Activated effector memory CD4-positive, alpha-beta T cell treated with Interleukin-2 at 50 U/mL for 16 hours (primary cell): ENCODE measurements at places on chromosomes 4 and X.

GRCh38 chr4:40606239-40606767, 23.4 kb downstream of the RBM47 start:
- DNase-seq, result no peak

- DNase-seq, result no peak
These were observed 24.0 kb downstream of the STEEP1 start for GRCh38 chrX:119541188-119541587.

- DNase-seq, result no peak
These were observed 109.8 kb upstream of the ATP6AP2 start for GRCh38 chrX:40470830-40471429.

- DNase-seq, result no peak
These were observed 357.6 kb upstream of the CPEB2 start for GRCh38 chr4:14644580-14645282.

GRCh38 chr4:156815717-156816359, 155.8 kb downstream of the PDGFC start:
- DNase-seq, result no peak

- DNase-seq, result no peak
These were observed 62.3 kb upstream of the DKK2 start for GRCh38 chr4:107098401-107098800.

- DNase-seq, result no peak
These were observed 21.8 kb downstream of the TXLNG start for GRCh38 chrX:16807976-16808542.

- no peak for DNase-seq
These were observed 53.6 kb downstream of the LIN54 start for GRCh38 chr4:82957045-82957444.

DNA sequence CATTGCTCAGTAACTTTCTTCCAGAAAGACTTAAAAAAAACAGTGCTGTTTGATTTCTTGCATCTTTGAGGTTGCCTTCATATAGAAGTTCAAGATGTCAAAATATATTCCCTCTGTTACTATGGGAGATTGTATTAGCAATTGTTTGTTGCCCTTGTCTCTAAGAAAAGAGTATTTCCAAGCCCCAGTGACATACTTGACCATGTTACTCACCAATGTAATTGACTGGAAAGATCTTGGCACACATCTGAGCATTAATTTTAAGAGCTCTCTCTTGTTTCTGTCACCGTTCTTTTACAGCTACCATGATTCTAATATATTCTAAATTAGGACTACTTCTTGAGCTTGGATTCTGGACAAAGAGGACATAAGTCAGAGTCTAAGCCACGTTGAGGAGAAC, 902.7 kb upstream of the EPHA5 start:
- DNase-seq, result no peak

- no peak for DNase-seq
These were observed 111.5 kb downstream of the KLF8 start for GRCh38 chrX:56343664-56344063.

DNA sequence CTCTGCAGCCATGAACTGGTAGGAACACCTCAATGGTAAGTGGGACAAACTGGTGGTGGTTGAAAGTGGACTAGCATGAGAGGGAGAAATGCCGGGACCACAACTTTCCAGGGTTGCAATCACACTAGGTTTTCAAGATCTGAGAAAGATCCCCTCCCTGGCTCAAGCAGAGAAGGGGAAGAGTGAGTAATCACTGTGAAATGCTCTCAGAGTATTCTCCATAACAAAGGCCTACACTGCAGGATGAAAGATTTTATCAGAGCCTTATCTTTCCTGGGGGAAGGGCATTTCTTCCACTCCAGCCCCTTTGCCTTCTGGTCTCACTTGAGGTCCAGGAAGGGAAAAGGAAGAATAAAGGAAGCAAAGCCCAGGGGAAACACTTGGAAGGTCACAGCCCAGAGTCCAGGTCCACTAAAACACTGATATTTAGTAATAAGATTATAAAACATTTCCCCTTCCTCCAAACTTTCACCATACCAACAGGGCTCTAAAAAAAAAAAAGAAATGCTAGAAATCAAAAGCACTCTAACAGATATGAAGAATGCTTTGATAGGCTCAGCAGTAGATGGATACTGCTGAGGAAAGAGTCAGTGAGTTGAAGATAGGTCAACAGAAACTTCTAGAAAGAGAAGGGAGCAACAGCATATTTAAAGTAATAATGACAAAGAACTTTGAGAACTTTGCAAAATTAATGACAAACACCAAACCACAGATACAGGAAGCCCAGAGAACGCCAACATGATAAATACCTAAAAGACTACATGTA, 95.9 kb downstream of the WDFY3 start:
- DNase-seq, result no peak

- no peak for DNase-seq
These were observed 155.5 kb upstream of the PSAPL1 start for GRCh38 chr4:7590189-7590588.

GRCh38 chr4:95599777-95600400, 51.1 kb upstream of the UNC5C start:
- DNase-seq, result no peak

DNA sequence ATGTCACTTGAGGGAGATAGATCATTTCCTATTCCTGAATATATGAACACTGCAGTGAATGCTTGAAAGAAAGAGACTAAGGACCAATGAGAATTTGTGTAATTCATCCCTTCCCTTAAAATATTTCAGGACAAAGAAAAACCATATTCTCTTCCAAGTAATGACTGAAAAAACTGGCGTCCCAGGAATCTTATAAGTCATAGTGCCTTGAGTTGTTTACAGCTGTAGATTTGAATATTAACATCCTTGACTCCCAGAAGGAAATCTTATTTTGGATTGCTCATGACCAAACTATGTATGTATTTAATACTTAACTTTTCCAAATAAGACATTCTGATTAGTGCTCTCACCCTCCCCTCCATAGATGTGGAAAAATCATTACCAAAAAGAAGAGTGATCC, 55.5 kb downstream of the CLDN22 start:
- DNase-seq, result no peak

- DNase-seq, result no peak
These were observed 66.4 kb downstream of the TMEM154 start for GRCh38 chr4:152613351-152613750.

- peak; percentile 18 for DNase-seq
These were observed 140.2 kb upstream of the KLF3 start for GRCh38 chr4:38523524-38524448.

GRCh38 chr4:4868040-4868757, 8.7 kb downstream of the MSX1 start:
- no peak for DNase-seq

- no peak for DNase-seq
These were observed 5.1 kb downstream of the RHOH start for GRCh38 chr4:40201898-40202297.

DNA sequence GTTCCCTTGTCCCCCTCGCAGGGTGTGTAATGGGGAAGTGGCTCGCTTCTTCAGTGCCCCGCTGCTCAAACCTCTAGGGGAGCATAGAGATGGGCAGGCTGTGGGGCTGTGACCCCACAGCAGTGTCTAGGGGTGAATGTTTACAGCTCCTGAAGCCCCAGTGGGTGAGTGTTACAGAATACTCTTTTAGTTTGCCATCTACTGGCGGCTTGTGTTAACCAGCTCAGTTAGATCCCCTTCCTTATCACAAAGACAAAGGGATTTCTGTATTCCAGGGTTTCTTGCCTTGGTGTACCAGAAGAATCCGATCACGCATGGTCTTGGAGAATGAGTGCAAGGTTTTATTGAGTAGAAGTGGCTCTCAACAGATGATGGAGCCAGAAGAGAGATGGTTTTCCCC, 108.1 kb upstream of the IQCM start:
- no peak for DNase-seq

DNA sequence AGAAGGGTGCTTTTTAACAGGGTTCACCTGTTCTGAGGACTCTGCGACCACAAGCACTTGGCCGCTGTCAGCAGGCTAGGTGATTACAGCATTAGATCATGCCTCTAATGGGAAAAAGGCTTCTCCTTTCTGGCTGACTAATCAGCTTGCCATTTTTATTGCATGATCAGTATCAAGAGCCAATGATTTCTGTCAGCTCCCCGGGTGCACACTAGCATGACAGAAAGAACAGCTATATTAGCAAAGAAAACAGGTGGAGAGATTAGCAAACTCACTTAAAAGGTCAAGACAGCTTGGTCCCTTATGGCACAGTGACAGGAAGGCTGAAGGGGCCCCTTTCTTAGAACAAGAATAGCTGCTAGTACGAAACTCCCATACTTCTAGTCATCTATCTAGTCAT, 170.0 kb downstream of the SMIM20 start:
- DNase-seq, result no peak

DNA sequence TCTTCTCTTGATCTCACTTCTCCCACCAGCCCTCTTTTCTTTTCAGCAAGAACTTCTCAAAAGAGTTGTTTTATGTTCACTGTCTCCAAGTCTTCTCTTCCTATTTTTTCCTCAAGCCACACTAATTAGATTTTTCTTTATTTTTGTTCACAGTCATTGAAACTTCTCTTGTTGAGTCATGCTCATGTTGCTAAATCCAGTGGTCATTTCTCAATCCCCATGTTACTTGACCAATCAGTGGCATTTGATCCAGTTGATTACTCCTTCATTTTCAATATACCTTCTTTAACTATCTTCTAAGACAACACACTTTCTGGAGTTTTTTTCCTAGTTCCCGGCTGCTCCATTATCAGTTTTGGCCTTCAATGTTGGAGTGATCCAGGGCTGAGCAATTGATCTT, 103.1 kb upstream of the LSM6 start:
- no peak for DNase-seq

GRCh38 chrX:85243761-85244449, at the start of the genes SATL1 and ZNF711:
SATL1 (minus strand) TSS chrX:85243779; CDS start chrX:85108968, 134,811 bp downstream.
ZNF711 (plus strand) TSS chrX:85243991; CDS start chrX:85247573, 3,582 bp downstream.
- DNase-seq, result no peak

DNA sequence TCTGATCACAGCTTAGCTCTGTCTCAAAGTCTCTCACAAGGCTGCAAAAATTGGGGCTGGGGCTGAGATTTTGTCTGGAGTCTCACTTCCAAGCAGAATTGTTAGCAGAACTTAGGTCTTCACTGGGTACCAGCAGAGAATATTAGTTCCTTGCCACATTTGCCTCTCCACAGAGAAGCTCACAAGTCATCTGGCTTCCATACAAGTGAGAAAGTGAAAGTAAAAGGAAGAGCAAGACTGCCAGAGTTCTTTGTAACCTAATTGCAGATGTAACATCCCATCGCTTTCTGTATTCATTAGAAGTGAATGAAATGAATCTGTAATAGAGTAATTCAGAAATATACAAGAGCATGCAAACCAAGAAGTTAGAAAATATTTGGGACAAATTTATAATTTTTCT, 624.1 kb upstream of the GNPDA2 start:
- DNase-seq, result no peak

DNA sequence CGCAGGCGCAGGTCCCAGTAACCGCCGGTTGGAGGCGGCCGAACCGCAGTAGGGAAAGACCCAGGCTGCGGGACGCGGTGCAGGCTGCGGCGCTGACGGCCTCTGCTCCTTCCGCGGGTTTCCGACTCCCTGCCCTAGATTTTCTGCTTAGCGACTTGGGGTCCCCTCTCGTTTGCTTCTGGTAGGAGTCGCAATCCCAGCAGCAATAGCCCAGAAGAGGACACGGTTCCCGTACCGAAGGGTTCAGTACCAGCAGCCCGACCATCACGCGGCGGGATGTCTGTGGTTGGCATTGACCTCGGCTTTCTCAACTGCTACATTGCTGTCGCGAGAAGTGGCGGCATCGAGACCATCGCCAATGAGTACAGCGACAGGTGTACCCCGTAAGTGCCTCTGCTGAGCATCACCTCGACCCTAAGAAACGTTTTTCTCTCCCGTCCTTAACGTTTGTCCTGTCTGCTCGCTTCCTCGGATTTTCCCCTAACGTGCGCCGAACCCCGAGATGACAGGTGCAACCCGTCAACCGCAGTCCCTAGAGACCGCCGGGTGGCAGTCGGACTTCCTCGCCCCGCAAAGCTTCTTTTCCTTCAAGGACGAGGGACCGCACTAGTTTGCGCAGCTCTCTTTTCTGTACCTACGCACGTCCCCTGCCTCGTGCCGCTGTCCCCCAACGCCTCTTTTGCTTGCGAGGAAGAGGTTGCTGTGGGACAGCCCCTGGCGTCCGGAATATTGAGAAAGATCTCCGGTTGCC, at the start of gene HSPA4L:
Gene HSPA4L, plus strand, starts transcription at position 48 of the 751 bp plus-strand sequence. Its CDS starts 229 bp downstream, at position 277.
- no peak for DNase-seq

GRCh38 chr4:31741326-31741725, 1021.2 kb downstream of the PCDH7 start:
- no peak for DNase-seq
